ENCODE measurements at places on chromosomes 16 and 17.

DNA sequence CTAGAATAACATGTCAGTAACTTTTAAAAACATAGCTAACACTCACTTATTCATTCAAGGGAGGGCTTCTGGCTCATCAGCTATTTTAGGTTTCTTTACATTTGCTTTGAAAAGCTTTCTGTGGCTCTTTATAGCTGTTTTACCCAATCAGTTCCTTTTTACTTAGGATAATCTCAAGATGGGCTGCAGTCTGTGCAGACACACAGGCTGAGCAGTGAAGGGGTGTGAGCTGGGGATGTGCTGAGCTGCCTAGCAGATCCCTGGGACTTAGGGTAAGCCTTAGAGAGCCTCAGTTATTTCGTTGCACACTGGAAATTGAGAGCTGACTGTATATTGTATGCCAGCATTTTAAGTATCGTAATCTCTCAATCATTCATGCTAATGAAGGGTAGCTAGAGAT, 30.2 kb upstream of the NOL11 start:
- no peak for DNase-seq

DNA sequence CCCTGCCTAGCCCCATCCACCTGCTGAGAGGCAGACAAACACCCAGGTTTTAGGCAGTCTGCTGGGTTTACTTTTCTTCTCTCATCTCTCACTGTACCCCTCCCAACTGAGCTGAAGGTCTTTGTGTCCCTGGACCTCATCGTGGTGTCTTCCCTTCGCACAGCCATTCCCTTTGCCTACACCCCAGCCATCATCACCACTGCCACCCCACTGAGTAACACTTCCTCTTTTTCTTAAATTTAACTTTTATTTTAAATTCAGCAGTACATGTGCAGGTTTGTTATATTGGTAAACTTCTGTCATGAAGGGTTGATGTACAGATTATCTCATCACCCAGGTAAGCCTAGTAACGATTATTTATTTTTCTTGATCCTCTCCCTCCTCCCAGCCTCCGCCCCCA, 188.3 kb upstream of the MON1B start:
- no peak for DNase-seq

DNA sequence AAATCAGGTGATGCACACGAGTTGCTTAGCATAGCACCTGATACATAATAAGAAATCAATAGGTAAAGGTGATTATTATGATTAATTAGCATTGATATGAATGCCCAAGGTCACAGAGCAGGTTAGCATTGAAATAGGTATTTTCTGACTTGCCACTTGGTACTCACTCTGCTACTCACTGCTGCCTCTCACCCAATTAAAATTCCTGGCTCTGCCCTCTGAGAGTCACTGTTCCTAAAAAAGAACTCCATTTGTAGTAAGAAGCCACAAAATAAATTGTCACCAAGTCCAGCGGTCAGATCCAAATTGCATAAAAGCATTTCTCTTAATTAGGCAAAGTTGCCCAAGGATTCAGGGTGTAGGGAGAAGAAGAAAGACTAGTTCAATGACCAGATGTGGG, 8.9 kb upstream of the GRIN2A start:
- no peak for DNase-seq

GRCh38 chr17:38533241-38533640, 72.5 kb downstream of the SRCIN1 start:
- DNase-seq, result no peak

DNA sequence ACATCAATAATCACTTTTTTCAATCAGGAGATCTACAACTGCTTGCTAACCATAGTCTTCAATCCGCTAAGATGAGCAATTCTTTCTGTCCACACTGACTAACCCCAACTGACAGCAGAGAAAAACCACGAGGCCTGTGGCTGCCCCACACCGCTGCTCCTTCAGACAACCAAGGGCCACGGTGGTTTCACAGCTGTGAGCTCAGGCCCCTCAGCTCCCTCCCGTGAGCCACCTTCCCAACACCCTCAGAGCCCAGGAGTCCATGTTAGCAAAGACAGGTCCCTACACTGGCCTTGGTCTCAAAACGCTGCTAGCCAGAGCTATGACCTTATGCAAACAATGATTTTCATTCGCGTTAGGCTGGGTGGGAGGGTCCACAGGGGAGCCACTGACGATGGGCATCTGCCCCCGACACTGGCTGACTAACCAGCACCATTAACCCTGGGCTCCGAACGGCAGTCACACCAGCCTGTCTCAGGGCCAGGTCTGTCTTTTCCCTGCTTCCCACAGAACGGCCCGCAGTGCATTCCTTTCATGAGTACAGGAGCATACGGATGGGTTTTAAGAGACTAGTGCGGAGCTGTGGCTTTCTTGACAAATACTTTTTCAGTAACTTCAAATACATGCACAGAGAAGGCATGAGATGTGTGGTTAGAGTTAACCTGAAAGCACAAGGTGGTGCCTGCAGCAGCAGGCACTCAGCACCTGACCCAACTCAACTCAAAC, 67.3 kb downstream of the ANKRD11 start:
- no peak for DNase-seq

GRCh38 chr17:1455291-1455796, 688 bp downstream of the CRK start:
- peak; percentile 43 for DNase-seq

DNA sequence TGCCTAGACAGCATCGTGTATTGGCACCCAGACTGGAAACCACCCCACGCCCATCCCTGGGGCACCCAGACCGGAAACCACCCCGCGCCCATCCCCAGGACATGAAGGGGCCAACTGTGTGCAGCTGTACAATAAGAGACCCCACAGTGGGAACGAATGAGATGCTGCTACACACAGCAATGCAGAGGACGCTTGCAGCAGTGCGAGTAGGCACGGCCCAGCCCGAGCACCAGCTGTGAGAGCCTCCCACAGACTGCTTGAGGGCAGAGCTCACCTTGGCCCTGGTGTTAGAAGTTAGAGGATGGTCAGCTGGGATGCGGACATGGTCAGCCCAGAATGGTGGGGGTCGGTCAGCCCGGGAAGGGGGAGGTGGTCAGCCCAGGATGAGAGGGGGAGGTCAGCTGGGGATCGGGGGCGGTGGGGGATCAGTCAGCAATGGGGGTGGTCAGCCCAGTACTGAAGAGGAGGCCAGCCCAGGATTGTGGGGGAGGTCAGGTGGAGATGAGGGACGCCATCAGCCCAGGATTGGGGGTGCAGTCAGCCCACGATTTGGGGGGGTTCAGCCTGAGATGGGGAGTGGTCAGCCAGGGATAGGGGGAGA, 340.0 kb downstream of the C16orf95 start:
- DNase-seq, result no peak

DNA sequence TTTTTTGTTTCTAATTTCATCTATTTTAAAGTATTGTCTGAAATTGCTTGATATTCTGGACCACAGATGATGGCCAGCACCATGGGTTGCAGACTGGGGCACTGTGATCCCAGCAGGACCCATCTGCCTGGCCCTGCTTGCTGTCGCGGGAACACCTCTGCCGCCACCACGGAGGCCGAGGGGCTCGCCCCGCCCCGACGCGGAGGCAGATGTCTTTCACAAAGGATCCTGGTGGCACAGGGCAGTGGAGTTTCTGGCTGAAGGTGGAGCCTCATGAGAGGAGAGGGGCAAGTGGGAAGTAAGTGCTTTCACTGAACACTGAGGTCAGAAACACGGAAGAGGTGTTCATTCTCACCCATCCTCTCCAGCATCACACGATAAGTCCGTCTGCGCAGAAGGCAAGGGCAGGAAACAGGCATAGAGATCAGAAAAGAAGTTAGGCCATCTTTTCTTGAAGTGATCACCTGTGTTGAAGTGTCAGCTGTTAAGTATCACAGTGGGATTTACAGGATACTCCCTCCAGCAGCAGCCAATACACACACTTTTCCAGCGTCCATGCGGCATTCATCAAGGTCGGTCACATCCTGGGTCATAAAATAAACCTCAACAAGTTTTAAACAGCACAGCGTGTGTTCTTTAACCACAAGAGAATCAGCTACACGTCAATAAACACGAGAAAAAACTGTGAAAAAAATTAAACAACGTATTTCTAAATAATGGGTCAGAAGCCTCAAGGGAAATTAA, 194.5 kb downstream of the RPTOR start:
- no peak for DNase-seq

GRCh38 chr17:55728833-55729232, 6.2 kb upstream of the TMEM100 start:
- no peak for DNase-seq

DNA sequence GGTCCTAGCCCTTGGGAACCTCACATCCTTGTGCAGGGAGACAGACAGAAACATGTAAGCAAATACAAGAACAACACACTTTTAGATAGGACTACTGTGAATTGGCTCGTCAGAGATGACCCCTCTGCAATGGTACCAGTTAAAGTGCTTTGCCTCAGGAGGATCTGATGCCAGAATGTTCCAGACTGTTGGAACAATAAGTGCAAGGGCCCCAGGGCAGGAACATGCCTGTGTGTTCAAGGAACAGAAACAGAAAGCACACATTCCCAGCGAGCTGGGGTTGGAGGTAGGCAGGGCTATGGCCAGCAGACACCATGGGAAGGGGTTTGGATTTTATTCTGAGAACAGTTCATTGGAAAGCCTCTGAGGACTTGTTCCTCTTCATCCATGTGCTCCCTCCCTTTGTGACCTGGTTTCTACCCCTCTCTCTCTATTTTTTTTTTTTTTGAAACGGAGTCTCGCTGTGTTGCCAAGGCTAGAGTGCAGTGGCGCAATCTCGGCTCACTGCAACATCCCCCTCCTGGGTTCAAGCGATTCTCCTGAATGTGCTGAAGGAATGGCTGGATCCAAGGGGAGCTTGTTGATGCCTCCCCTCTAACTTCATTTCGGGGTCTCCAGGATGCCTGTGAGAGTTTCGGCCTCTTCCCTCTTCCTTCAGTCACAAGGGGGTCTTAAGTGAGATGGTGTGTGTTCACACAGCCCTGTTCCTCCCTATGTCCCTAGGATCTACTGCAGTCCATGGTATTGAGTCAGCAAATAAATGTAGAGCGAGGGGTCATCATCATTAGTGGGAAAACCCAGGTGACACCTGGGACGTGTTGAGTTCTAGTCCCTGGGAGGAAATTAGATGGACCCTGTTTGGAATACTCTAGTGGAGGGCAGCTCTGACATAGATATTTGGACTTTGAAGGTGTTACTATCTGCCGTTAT, 6.4 kb downstream of the STAT5A start:
- DNase-seq, result no peak

GRCh38 chr17:75611851-75612429, 21.3 kb upstream of the SMIM5 start:
- DNase-seq, result no peak

GRCh38 chr16:55913716-55914115, 38.5 kb upstream of the CES5A start:
- no peak for DNase-seq

- peak; percentile 12 for DNase-seq
Observed at GRCh38 chr17:74957935-74958740, 14.4 kb downstream of the HID1 start.

GRCh38 chr17:20189979-20190378, 180.8 kb downstream of the SPECC1 start:
- no peak for DNase-seq

GRCh38 chr17:57718878-57719277, 26.2 kb downstream of the CCDC182 start:
- no peak for DNase-seq

DNA sequence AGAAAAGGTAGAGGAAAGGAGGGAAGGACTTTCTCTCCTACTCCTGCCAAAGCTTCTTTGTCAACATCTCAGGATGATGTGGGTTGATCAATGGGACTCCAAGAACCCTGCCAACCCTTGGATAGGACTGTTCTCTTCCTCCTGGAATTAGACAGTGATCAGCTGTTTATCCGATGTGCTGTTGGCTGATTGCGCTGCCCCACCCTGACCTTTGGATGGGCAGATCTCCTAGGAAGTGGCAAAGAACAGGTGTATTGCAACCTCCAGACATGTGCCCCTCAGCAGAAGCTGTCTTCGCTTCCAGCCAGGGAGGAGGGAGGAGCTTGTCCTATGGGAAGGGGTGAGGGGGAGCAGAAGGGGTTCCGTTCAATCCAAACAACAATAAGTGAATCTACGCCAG, 30.5 kb downstream of the SLC5A11 start:
- DNase-seq, result no peak

- no peak for DNase-seq
Observed at GRCh38 chr17:32936894-32937500, 9.0 kb downstream of the TMEM98 start.

DNA sequence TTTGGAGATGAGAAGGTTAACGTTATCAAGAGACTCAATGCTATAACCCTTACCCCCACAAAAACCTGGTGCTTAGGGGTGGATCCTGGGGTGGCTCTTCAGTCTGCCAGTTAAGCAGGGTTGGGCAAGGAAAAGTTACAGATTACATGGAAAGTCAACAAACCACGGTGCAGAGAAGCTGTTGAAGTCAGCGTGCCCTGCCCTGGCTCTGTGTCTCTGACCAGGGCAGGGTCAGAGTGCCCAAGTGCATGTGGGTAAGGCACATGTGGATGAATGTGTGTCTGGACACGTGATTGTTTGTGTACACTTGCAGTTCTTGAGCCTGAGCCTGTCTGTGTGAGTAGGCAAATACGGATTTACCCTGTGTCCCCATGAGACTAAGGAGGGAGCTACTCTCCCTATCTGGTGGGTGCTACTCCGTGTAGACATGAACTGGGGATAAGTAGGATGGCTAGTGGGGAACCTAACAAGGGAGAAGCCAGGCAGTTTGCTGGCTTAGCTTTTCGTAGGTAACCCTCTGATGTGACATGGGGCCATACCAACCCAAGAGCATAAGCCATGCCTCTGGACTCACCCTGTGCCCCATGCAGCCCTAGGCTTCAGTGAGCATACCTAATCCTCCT, 5.5 kb downstream of the IGFBP4 start:
- no peak for DNase-seq

DNA sequence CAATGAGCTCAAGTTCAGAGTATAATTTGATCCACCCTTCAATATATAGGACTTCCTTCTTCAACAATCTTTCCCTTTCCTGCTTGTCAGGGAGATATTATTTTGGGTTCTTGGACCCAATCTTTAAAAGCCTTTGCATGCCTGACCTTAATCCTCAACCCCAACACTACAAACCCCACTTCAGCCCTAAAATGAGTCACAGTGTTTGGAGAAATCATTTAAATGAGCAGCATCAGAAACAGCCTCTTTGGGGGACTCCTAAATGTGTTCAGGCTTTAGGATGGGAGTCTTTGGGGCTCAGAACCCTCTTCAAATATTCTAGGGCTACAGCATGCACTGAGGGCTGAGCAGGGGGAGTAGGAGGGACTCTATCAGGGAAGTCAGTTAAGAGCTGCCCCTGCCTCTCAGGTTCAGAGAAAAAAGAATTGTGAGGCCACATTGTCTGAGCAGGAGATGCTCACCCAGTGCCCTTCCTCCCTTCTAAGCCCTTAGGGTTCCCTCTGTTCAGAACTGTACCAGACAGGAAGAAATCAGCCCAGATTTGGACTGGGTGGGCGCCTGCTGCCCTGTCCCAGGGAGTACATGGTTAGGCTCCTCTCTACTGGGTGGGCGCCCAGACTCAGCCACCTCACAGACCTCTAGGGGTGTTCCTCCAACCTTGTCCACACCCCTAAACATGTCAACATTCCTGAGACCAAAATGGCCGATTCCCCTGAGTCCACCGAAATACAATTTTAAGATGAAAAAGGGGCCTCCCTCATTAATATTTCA, 5.0 kb downstream of the NEUROD2 start:
- no peak for DNase-seq

GRCh38 chr17:17841601-17842025, 4.8 kb upstream of the SREBF1 start:
- DNase-seq, result no peak

Data from anterior cingulate cortex (tissue), 58 donors.